GM23338 (cell line): ENCODE measurements at places on chromosomes 16 and 17. TPM values are rescaled to one million over a fixed set of nuclear protein-coding genes. Genes with fewer than 3 reads are reported as not detected.

DNA sequence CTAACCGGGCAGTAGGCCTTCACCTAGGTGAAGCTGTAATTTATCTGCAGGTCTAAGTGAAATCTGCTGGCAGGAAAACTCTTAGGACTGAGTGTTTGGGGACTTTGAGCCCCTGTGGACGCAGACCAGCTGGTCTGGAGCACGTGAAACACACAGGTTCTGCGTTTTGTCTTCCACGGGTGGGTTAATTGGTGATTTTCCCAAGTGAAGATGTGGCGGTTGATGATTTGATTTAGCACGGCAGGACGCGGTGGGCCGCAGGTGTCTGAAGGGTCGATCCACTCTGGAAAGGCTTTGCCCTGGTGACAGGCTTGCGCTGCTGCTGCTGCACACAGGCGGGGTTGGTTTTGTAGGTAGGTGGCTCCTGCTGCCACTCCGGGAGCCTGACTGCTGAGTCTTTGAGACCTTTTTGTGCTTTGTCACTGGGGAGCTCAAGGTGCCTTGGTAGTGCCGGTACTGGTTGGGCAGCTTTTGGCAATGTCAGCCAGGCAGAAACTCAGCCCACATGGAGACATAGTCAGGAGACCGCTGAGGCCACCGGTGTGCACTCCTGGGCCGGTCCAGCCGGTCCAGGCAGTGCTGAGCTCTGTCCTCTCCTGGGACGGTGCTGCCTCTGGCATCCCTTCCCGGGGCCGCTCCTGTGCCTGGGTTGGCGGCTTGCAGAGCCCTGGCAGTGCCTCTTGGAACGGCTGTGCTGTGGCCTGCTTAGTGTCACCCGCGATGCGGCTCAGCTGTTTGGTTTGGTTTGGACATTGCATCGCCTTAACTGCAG lies 2.3 kb downstream of the BAIAP2 start:
- DNase-seq: no peak
- no peaks in the 10 kb centered on the region for H3K36me3 ChIP-seq
- H3K27ac ChIP-seq: no peak overlapping the region
- peaks cover 7% of the 10 kb centered on the region; the same call in 1 of the 2 replicates for H3K27me3 ChIP-seq
- H3K4me1 ChIP-seq: peaks cover 17% of the 10 kb centered on the region; the same call in 1 of the 2 replicates
- no peak overlapping the region for H3K4me3 ChIP-seq

DNA sequence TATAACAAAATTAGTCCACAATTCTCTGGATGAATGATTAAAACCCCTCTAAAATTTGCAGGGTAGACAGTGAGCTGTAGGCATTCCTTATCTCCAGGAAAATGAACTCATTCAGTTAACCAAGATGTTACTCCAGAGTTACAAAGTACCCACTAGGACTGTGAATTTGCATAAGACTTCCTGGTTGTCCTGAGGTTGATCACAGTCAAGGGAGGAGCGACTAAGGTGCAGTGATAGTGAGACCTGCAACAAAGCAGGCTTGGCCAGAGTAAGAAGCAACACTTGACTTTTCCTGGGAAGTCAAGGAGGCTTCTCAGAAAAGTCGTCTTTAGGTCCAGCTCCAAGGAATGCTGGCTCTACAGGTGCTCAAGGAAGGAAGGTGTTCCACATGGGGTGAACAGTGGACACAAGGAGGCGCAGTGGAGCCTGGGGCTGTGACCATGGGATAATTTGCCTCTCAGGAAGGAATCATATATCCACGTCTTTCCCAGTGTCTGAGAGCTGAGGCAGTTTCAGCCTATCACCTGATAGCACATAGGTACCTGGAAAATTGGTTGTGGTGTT lies 821.1 kb upstream of the EEF2KMT start:
- DNase-seq: peak; percentile 64
- no peak overlapping the region for H3K27ac ChIP-seq
- H3K4me1 ChIP-seq: peaks cover 10% of the 10 kb centered on the region; the same call in 1 of the 2 replicates

Gene KRTAP4-9
- not detected in 2 replicates for polyA plus RNA-seq

Gene CNTNAP1
- 0.75 and 1.3 TPM in 2 replicates for polyA plus RNA-seq

Gene GPATCH8
- 59.7 and 76.5 TPM in 2 replicates for polyA plus RNA-seq

Gene EZH1
- 17.5 and 18.0 TPM in 2 replicates for polyA plus RNA-seq
